Inflammatory macrophage (primary cell): ENCODE measurements at places on chromosomes 12 and 14.

- DNase-seq = no peak
Observed at GRCh38 chr12:13428538-13429265, 232.2 kb downstream of the EMP1 start.

DNA sequence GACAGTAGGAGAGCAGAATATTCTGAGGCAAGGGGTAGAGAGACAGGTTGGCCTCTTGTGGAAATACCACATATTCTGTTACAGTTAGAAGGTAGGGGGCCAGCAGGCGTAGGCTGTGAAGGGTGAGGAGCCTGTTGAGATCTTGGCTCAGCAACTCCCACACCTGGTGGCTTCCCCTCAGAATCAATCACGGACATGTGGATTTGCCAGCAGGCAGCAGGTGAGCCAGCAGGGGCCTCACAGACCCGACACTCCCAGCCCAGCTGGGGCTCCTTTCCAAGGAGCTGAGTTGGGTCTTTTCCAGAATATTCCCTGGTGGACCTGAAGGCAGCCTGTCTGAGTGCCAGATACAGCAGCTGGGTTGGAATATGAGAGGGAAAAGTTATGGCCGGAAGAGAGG is 150.0 kb upstream of the CRY1 start:
- no peak for DNase-seq

- no peak for DNase-seq
Observed at GRCh38 chr14:87368751-87369150, 624.2 kb downstream of the GALC start.

DNA sequence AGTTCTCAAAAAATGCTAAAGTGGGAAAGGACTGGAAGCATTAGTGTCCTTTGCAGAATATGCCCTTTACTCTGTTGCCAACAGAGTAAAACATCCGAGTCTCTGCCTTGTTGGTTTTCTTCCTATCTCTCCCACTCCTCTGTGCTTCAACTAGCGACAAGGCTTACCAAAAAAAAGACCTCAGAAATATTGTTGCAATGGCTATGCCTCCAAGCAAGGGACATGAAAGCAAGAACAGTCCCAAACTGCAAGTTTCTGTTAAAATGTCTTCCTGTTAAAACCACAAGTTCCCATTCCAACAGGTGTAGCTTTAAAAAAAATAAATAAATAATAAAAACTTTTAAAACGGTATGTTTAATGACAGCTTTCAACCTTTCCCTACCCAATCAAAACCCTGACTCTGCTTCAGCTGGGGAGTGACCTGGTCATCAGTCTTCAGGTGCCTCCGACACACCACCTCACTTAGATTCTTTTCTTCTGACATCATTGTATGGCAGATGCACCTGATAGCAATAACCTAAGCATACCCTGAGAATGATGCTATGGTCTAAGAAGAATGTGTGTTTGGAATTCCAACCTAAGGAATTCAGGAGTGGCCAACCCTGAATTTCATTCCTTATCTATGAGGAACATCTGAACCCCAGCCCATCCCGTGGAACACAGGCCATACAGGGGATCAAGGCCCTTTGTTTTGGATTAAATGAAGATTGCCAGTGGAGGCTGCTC is 81.0 kb downstream of the RPS29 start:
- DNase-seq = no peak

GRCh38 chr14:91883753-91884152 is 16.4 kb upstream of the TC2N start:
- no peak for DNase-seq

GRCh38 chr14:81051547-81051946 is 96.1 kb downstream of the TSHR start:
- no peak for DNase-seq

GRCh38 chr14:102077382-102077709 is 9.5 kb downstream of the HSP90AA1 start:
- no peak for DNase-seq

GRCh38 chr14:69610874-69611171 is 573 bp upstream of the SUSD6 start:
- no peak for DNase-seq
